RWPE1 (cell line): ENCODE measurements at places on chromosomes 11 and 22.
A peak's percentile ranks its signal among the peaks of the same experiment; 100 is the strongest.

- peak; percentile 55 for DNase-seq
These were observed 33.7 kb upstream of the APOBEC3A start for GRCh38 chr22:38923463-38924346.

- DNase-seq: no peak
These were observed 2.9 kb upstream of the BID start for GRCh38 chr22:17777005-17777716.

DNA sequence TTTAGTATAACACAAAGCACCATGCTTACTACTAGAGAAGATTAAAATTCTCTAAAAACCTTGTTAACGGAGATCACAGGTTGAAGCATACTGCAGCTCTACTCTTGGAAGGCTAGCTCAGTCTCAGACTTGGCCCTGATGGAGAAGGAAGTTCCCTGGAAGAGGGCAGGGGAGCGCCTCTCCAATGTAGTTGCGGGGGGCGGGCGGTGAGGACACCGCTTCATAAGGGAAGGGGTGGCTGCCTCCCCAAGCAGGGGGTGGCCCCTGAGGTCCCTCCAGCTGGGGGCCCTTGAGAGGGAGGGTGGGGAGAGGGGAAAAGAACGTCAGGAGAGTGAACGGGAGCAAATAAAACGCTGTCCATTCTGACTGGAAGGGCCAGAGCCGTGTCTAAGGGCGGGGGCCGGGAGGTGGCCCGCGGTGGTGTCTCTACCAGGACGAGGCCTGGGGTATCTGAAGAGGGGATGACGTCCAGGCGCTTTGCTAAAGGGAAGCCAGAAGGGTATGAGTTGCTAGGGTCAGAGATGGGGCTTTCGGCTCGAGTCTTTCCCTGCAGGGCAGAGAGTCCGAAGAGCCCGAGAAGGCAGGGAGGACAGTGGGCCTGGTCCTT lies 553 bp upstream of the USP47 start:
- DNase-seq: no peak

DNA sequence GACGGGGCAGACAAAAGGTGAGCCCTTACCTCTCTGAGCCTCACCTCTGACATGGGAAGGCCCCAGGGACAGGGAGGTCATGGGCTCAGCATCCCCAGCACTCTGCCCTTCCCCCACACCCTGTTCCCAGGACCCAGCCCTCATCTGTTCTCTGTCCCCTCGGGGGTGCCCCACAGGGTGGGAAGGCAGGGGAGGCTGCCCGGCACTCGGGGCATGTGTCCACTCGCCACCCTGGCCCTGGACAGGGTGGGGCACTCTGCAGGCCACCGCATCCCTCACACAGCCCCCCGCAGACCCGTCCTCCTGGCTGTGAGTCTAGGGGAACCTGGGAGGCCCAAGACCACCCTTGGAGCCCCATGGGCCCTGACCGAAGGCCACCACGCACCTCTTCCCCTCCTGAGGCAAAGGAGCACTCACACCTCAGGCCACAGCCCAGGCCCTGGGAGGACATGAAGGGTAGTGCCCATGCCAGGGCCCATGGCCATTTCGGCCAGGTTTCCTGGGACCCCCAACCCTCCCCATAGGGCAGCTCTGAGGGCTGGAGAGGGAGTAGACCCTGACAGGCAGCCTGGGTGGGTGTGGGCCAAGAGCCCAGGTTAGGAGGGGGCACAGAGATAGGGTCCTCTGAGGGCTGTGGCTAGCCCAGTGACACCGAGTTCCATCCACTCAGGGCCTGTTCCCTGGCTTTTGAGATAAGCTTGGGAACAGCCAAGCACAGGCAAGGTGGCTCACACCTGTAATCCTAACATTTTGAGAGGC lies 193.1 kb downstream of the IGLL1 start:
- DNase-seq: no peak

GRCh38 chr22:49873228-49873940 lies 19.7 kb downstream of the ZBED4 start:
- no peak for DNase-seq

- peak; percentile 13 for DNase-seq
These were observed at the start of gene A4GALT for GRCh38 chr22:42720263-42721044. Gene A4GALT, minus strand, starts transcription at chr22:42720870. Its CDS starts 26,919 bp downstream, at chr22:42693951.

- DNase-seq: no peak
These were observed 33.5 kb downstream of the CLMP start for GRCh38 chr11:123161376-123162030.

- no peak for DNase-seq
These were observed 67.3 kb upstream of the ADSL start for GRCh38 chr22:40279017-40279416.

- no peak for DNase-seq
These were observed 155.7 kb downstream of the CWF19L2 start for GRCh38 chr11:107301878-107302277.

DNA sequence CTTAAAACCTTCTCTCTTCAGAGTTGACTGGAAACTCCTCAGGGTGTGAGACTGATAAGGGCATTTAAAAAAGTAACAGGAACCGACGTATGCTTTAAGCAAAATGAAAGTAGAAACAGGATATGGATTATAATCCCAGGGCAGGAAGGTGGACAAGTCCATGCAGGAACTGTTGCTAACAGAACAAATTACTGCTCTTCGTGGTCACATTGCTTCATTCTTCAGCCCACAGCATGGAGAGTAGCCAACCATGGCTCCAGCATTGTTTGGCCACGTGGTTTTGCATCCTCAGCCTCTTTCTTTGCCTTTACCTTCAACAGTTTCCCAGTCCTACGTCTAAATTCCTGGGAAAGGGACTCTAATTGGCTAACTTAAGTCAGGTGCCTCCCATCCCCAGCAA lies 563.1 kb upstream of the ISX start:
- DNase-seq: no peak

DNA sequence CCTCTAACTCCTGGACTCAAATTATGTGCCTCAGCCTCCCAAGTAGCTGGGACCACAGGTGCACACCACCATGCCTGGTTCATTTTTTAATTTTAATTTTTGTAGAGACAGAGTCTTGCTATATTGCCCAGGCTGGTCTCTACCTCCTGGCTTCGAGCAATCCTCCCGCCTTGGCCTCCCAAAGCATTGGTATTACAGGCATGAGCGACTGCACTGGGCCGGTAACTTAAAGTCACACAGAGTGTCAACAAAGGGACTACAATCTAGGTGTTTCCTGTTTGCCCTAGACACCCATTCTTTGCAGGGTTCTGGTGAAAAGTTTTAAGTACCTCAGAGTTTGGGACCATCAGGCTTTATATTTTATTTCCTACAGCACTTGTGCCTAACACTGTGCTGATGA lies 8.4 kb downstream of the UVRAG start:
- DNase-seq: no peak

DNA sequence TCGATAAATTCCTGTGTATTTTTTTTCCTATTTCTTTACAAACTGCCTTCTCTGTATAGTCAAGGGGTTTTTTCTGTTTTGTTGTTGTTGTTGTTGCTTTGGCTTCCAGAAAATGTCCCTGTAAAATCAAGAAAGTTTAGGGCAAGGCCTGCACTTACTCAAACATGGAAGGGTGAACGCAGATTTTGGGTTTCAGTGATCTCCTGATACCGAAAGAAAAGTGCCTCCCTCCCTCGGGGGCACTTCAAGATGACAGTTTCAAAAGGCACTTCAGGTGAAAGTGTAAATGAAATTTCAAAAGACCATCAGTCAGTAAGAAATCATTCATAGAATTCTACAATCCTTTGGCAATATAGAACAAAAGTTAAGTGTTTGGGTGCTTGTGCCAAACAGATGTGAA lies 43.4 kb upstream of the TMPRSS4 start:
- no peak for DNase-seq

- no peak for DNase-seq
These were observed 29.1 kb upstream of the PAK1 start for GRCh38 chr11:77503006-77503405.

- DNase-seq: no peak
These were observed 367.9 kb downstream of the METTL15 start for GRCh38 chr11:28476049-28476448.

DNA sequence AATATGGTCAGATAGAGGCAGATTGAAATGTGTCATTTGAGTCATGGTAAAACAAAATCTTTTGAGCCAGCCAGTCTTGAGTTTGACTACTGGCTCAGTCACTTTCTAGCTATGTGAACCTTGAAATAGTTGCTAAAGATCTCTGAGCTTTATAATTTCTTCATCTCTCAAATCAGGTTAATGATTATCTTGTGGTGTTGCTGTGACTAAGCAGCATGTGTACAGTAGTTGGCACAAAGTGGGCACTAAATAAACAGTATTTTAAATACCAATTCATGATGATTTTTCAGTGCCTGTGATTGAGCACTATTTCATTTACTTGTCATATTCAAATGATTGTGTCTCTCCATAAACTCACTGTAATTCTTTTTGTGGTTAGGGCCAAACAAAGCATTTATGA lies 70.8 kb downstream of the RAB38 start:
- DNase-seq: no peak

DNA sequence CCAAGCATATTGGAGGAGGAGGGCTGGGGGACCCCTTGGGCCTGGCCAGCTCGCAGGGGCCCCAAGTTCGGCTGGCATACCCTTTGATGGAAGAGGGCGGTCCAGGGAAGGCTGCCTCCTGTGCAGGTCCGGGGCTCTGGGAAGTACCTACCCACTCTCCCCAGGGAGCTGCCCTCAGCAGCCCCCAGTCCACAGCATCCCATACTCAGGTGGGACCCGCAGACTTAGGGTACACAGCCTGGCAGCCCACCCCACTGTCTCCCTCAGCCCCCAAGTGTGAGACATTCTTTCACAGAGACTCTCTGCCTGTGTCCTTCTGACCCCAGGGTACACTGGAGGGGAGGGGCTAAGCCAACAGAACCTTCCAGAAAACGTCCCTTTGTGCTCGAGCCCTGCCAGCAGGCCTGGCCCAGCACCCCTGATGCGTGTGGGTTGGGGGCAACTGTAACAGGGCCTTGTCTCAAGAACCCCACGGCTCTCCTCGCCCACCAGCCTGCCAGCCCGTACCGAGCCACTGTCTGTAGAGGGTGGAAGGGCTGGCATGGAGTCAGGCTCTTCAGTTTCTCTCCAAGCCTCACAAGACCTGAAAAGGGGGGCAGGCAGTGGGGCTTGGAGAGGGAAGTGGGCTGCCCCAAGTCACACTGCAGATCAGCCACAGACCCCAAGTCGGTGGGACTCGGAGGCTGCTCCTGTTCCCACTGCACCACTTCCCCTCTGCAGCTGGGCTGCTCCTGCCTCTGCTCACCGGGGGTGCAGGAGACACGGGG lies 7.0 kb upstream of the TNFRSF13C start:
- DNase-seq: no peak

GRCh38 chr11:36014898-36015665 lies 71.2 kb downstream of the LDLRAD3 start:
- no peak for DNase-seq

DNA sequence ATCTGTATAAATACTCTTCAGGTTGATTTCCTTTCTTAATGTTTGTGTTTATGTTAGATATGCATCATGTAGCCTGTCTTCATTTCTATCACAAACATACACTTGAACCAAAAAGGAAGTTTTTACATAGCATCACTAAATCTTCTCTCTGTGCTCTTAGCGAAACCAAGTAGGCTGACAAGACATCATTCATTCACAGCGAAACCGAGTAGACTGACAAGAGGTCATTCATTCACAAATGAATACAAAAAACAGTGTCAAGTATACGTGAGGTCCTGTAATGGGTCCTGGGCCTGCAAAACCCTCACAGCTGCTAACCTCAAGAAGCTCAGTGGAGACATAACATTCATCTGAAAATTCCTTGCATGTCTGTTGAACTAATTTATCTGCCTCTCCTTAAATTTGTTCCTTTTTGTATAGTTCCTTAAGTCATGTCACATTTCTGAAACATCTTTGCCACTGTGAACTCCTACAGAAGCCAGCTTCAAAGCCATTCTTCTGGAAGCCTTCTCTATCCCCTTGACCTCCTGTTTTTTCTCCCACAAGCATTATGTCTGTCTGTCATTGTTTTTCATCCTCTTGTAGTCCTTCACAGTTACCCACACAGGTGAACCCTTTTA lies 9.8 kb upstream of the HBE1 start:
- no peak for DNase-seq

GRCh38 chr11:64801561-64802369 lies 1.2 kb downstream of the MAP4K2 start:
- no peak for DNase-seq

GRCh38 chr11:15071556-15072255 lies 1.7 kb upstream of the CALCB start:
- no peak for DNase-seq

- DNase-seq: peak; percentile 23
These were observed 1.2 kb downstream of the DDX6 start for GRCh38 chr11:118789501-118790356.

DNA sequence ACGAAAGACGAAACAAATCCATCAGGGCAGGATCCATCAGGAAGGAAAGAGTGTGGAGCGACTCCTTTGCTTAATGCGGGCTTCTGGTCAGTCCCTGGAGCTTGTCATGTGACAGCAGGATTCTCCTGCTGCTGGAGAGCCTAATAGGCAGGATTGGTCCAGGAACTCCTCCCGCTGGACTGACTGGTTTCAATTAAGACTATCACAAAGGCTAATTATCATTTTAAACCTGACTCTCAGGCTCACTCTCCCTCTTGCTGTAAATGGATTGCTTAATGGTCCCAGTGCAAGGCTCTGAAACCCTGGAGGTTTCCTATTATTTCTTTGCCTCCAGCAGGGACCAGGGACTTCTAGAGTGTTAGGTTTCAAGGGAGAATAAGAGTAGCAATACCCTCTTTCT lies 493.8 kb downstream of the NTM start:
- DNase-seq: no peak

- no peak for DNase-seq
These were observed 38.5 kb downstream of the CARD18 start for GRCh38 chr11:105100981-105101630.

GRCh38 chr11:47152953-47153950 lies 23.4 kb downstream of the ARFGAP2 start:
- peak; percentile 82 for DNase-seq

DNA sequence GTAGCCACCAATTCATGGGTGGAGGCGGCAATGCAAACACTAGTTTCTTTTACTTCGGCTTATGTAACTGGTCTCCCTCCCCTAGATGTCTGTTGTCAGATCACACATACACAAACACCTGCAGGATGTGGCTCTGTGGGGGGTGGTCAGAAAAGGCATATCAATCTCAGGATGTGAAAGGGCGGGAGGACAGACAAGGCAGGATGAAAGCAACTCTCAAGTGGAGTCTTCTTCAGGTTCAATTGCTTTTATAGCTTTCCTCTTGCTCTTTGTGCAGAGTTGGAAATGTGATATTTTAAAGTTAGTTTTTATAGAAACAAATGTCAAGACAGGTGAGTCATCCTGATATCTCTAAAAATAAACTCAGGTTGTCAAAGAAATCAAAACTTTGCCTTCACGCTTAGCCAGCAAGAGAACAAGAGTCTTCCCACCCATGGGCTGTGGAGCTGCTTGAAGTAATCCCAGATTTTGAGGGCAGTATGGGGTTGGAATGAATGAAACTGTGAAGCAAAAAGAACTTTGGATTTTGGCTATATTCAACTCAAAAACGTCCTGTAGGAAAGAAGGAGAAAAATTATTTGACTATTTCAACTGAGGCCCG lies 423.4 kb downstream of the GUCY1A2 start:
- no peak for DNase-seq

- DNase-seq: no peak
These were observed 29.5 kb downstream of the SLC22A12 start for GRCh38 chr11:64620381-64620971.
